ENCODE measurements at places on chromosomes 13 and 19. TPM values are rescaled to one million over a fixed set of nuclear protein-coding genes. Genes with fewer than 3 reads are reported as not detected.

DNA sequence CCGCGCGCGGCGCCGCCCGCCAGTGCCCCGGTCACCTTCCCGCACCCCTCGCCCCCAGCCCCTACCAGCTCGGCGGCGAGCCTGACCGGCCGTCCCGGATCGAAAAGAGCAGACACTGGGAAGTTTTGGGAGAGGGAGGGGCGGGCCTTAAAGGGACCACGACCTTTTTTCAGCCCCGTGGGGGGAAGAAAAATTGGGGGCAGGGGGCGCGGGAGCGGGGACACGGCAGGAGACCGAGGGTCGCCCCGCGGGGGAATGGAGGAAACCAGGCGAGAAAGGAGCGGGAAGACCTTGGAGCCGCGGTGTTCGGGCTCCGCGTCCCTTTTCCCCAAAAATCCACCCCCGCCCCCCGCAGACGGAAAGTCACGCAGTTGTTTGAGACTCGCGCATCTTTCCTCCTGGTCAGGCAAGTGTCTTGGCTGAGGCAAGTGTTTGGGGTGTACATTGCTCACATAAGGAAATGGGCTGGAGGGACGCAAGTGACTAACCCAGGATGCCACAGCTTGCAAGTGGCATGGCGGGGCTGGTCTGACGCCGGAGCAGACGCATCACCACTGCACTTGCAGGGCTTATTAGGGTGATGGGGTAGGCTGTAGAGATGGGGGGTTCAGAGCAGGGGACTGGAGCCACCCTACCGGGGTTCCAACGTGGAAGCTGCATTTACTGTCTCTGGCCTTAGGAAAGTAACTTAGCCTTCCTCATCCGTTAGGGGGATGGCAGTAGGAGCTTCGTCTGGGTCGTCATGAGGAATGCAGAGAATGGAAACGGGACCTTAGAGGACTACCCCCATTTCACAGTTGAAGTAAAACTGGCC is 2.7 kb upstream of the HNRNPL start:
- peaks cover 4% of the 10 kb centered on the region for H3K36me3 ChIP-seq
- peak; percentile 49 for DNase-seq
- peaks cover 27% of the 10 kb centered on the region for H3K4me1 ChIP-seq
- peak overlapping the region; percentile 73 for H3K4me3 ChIP-seq

- H3K36me3 ChIP-seq, result peaks cover 6% of the 10 kb centered on the region
- H3K27ac ChIP-seq, result peak overlapping the region; percentile 80
- DNase-seq, result no peak
- H3K27me3 ChIP-seq, result no peaks in the 10 kb centered on the region
Measured at GRCh38 chr19:35645680-35646511, 2.2 kb upstream of the COX6B1 start.

- peaks cover 22% of the 10 kb centered on the region for H3K4me1 ChIP-seq
- DNase-seq, result no peak
- no peaks in the 10 kb centered on the region for H3K27me3 ChIP-seq
Measured at GRCh38 chr13:41614671-41615527, 157.5 kb downstream of the RGCC start.

DNA sequence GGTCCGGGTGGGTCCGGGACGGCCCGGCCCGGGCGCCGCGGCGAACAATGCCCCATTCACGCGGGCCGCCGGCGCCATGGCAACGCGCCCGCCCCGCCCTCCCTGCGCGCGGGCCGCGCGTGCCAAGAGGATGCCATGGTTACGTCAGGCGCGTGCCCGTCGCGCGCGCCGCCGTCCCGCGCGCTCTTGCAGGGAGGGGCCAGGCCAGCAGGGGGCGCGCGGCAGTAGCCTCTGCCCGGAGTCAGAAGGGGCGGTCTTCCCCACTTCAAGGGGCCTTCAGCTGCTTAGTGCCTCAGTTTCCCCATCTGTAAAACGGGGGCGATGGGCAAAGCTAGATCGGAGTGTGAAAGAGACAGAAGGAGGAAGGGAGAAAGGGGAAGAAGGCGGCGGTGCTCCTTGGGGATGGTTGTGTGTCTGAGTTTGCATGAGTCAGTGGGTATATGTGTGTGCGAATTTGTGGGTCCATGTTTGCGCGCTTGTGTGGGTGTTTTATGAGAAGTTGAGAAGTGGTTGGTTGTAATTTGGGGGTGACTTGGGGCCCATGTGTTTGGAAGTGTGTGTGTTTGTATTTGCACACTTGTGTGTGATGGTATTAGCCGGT is 11.6 kb upstream of the NFIX start:
- no peaks in the 10 kb centered on the region for H3K27me3 ChIP-seq
- peaks cover 18% of the 10 kb centered on the region for H3K4me1 ChIP-seq
- no peak for DNase-seq
- peak overlapping the region; percentile 31 for H3K4me3 ChIP-seq
- H3K36me3 ChIP-seq, result no peaks in the 10 kb centered on the region
- H3K27ac ChIP-seq, result peak overlapping the region; percentile 83

- H3K36me3 ChIP-seq, result no peaks in the 10 kb centered on the region
- H3K4me1 ChIP-seq, result no peaks in the 10 kb centered on the region
- no peaks in the 10 kb centered on the region for H3K27me3 ChIP-seq
Measured at GRCh38 chr19:53659292-53659691, 27.5 kb downstream of the DPRX start.

DNA sequence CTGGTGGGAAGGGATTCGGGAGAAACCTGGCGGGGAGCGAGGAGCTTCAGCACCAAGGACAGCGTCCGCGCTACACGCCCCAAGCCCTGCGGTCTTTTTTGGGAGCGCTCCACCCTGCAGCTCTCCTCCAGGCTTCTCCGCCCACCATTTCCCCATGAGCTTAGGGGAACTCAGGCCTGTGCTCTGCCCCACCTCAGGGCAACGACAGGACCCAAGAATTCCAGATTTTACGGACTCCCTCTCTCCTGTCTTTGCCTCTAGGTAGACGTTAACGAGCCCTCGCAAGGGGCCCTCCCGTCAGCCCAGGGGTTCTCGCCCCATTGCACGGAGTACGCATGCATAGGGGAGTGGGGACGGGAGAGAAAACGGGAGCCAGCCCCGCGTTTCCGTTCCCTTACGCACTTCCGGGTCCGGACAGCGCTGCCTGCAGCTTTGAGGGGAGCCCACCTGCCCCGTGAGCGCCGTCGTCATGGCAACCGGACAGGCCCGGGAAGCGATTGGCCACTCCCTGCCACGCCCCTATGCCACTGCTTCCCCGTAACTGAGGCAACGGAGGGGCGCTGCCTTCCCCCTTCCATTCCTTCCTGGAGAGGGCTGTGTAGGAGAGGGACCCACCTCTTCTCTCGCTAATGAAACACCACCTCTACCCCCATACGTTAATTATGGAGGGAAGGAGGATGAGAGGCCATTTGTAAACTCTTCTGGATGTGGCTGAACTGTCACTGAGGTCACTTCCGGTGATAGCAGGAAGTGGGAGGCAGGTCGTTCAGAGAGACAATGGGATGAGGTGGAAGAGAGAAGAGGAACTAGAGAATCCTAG is 20.8 kb downstream of the NOVA2 start:
- H3K4me1 ChIP-seq, result peaks cover 3% of the 10 kb centered on the region
- no peak overlapping the region for H3K4me3 ChIP-seq
- peaks cover 2% of the 10 kb centered on the region for H3K27me3 ChIP-seq

DNA sequence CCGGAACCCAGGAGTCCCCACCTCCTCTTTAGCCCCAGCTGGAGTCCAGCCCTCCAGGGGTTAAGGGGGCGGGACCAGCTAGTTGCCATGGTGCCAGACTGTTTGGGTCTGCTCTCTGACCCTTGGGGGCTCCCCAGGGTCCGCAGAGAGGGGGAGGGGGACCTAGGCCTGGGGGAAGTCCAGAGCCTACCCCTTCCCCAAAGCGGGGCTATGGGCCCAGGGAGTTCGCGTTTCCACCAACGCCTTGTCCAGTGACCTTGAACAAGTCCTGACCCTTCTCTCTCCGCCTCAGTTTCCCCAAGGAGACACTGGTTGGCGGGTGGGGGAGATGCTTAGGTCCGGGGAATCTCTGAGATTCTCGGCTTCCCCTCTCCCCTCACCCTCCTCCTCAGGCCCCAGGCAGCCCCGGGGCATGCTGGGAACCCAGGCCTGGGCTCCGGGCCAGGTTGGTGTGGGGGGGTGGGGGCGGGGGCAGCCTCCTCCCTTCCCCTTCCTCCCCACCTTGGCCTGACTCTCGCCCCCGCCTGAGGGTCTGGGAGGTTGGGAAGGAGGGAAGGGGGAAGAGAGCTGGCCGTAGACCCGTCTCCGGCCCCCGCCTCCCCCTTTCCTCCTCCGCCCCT is 2.6 kb upstream of the SPACA6 start:
- H3K27me3 ChIP-seq, result peaks cover 5% of the 10 kb centered on the region
- H3K4me3 ChIP-seq, result peak overlapping the region; percentile 71
- DNase-seq, result no peak
- peaks cover 16% of the 10 kb centered on the region for H3K4me1 ChIP-seq

DNA sequence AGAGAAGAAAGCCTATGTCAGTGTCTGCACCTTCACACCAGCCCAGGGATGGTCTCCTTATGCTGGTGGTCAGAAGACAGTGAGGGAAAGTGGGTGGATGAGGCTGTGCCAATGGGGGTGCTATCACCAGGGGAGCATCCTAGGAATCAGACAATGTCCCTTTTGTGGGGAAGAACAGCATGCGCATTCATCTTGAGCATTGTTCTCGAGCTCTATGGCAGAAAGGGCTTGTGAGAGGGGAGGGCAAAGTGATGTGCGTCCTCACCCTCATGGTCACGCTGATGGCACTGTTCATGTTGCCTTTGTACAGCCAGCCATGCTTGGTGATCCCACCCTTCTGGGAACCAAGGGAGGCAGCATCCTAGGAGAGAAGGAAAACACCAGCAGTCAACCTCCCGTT is 56.1 kb downstream of the DOCK9 start:
- H3K36me3 ChIP-seq, result no peaks in the 10 kb centered on the region
- H3K27ac ChIP-seq, result no peak overlapping the region
- no peaks in the 10 kb centered on the region for H3K27me3 ChIP-seq
- H3K4me1 ChIP-seq, result peaks cover 14% of the 10 kb centered on the region
- no peak overlapping the region for H3K4me3 ChIP-seq

- no peak overlapping the region for H3K27ac ChIP-seq
- H3K27me3 ChIP-seq, result no peaks in the 10 kb centered on the region
- DNase-seq, result no peak
- H3K4me3 ChIP-seq, result no peak overlapping the region
- no peaks in the 10 kb centered on the region for H3K4me1 ChIP-seq
Measured at GRCh38 chr19:17576758-17577456, 21.5 kb downstream of the COLGALT1 start.

- no peaks in the 10 kb centered on the region for H3K27me3 ChIP-seq
- no peak overlapping the region for H3K4me3 ChIP-seq
- peaks cover 7% of the 10 kb centered on the region for H3K4me1 ChIP-seq
- H3K36me3 ChIP-seq, result peaks cover 39% of the 10 kb centered on the region
Measured at GRCh38 chr19:42081584-42082203, 5.7 kb downstream of the ZNF574 start.

- no peaks in the 10 kb centered on the region for H3K36me3 ChIP-seq
- H3K27ac ChIP-seq, result no peak overlapping the region
- H3K4me1 ChIP-seq, result no peaks in the 10 kb centered on the region
- peaks cover 51% of the 10 kb centered on the region for H3K27me3 ChIP-seq
Measured at GRCh38 chr19:17830567-17831418, 9.5 kb upstream of the INSL3 start.

DNA sequence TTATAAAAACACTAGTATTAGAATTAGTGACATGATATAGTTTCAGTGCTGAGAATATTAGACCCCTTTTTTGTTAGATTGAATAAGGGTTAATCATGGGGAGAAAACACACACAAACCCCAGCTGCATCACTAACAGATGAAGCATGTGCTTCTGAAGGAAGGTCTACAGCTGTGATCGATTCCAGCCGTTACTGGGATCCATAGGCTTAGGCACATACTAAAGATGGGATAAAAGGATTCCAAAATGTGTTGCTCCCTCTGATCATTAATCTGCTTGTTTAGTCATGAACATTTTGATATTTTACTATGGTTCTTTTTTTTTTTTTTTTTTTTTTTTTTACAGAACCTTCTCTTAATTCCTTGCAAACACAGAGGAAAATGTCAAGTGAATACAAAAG is 1591.3 kb downstream of the EFNB2 start:
- DNase-seq, result no peak
- H3K36me3 ChIP-seq, result no peaks in the 10 kb centered on the region
- no peak overlapping the region for H3K4me3 ChIP-seq

DNA sequence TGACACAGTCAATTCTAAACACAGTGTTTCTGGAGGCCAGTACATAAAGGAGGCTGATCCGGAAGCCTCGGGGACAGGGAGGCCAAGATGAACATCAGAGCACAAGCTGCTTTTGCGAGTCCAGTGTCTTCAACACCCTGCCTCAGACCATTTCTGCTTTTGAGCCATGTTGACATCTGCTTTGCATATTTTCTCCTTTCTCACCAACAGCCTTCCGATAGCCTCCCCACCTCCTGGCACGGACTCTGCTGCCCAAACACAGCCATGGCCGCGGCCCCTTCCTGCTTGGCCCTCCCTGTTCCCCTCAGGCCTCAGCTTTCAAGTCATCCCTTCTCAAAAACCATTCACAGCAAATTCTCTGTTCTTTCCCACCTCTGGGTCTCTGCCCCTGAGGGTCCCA is 3.6 kb downstream of the LRRC25 start:
- H3K4me1 ChIP-seq, result peaks cover 4% of the 10 kb centered on the region
- DNase-seq, result no peak
- no peaks in the 10 kb centered on the region for H3K36me3 ChIP-seq
- H3K27ac ChIP-seq, result no peak overlapping the region

- no peaks in the 10 kb centered on the region for H3K36me3 ChIP-seq
- H3K27me3 ChIP-seq, result no peaks in the 10 kb centered on the region
- H3K4me1 ChIP-seq, result no peaks in the 10 kb centered on the region
- no peak overlapping the region for H3K4me3 ChIP-seq
Measured at GRCh38 chr19:49977881-49978280, 16.9 kb upstream of the SIGLEC11 start.

- no peaks in the 10 kb centered on the region for H3K4me1 ChIP-seq
- H3K36me3 ChIP-seq, result peaks cover 22% of the 10 kb centered on the region
- H3K4me3 ChIP-seq, result no peak overlapping the region
Measured at GRCh38 chr13:98819382-98820010, 67.0 kb upstream of the SLC15A1 start.

CEACAM1 gene
- 0.36 TPM for total RNA-seq

CEACAM4 gene
- total RNA-seq, result 0.81 TPM

ZNF525 gene
- total RNA-seq, result 0.29 TPM

ZNF667 gene
- 0.24 TPM for total RNA-seq

EPSTI1 gene
- 0.42 TPM for total RNA-seq

ZNF416 gene
- 0.87 TPM for total RNA-seq

PEG3 gene
- total RNA-seq, result 0.97 TPM

DMKN gene
- not detected for total RNA-seq

ERICH6B gene
- not detected for total RNA-seq

SYDE1 gene
- 3.2 TPM for total RNA-seq

All from gastrocnemius medialis (tissue), 4 donors.